ENCODE measurements at places on chromosomes 2 and 18.

- DNase-seq, result peak; percentile 17
These were observed at the start of gene THUMPD2 for GRCh38 chr2:39778775-39779340. Gene THUMPD2, minus strand, starts transcription at chr2:39779258. Its CDS starts 19 bp downstream, at chr2:39779239.

DNA sequence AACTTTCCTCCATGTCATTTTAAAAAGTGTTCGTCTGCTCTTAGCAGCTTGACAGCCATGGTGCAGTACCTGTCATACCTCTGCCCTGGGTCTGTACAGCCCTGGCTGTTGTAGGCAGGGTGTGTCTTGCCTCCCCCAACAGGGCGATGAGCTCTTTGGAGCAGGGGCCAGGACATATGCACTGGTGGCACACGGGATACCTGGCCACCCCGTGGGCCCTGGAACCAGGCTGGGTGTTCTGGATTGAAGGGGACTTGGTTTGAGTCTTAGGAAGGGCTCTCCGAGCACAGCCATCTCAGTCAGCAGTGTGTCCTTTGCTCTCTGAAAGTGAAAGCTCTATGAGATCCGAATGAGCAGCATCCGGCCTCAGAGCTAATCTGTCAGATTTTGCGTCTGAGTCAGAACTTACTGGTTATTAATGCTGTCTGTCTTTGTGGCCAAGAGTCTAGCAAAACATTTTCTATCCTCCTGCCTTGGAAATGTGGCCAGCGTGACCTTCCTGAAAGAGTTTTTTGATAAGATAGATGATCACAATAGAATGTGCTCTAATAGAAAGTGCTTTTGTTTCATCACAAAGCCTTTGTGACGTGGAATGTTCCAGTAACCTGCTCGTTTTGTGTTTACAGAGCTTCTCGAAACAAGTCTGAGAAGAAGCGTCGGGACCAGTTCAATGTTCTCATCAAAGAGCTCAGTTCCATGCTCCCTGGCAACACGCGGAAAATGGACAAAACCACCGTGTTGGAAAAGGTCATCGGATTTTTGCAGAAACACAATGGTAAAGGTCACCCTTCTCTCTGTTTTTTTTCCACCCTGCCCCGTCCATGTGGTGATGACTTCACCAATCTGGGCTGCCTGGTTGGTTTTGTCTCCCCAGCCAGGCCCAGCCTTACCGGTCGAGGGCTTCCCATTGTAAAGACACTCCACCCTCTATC lies 77.3 kb upstream of the RPL31 start:
- DNase-seq, result peak; percentile 52

DNA sequence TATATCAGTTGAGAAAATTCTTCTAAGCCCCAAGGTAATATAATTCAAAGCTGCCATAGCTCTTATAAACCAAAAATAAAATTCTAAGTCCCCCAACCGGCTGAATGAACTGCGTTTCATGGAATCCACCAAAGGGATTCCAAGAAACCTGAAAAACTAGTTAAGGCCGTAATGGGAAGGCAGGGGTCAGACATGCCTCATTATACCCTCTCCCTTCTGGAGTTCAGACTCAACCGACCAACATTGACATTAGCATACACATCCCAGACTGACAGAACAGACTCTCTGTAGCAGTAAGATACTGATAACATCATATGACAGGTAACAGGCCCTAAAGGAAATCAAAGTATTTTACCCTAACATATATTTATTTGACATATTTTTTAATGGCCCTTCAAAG lies 31.4 kb upstream of the PHLPP1 start:
- no peak for DNase-seq

- DNase-seq, result no peak
These were observed 169.4 kb downstream of the FSHR start for GRCh38 chr2:48984922-48985321.

- DNase-seq, result no peak
These were observed 213.4 kb downstream of the RND3 start for GRCh38 chr2:150274108-150274507.

DNA sequence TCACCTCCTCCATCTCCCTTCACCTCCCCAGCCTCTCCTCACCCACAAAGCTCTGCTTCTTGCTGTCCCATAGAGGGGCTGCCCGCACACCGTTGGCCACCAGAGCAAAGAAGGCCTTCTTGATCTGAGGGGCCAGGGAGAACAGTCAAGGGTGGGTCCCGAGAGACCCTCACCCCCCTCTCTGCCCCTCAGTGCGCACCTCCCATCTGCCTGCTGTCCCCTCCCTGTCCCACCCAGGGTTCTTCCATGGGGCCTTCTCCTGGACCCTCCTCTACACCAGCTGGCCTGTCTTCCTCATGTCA lies 3.2 kb downstream of the PRKAG3 start:
- DNase-seq, result no peak

DNA sequence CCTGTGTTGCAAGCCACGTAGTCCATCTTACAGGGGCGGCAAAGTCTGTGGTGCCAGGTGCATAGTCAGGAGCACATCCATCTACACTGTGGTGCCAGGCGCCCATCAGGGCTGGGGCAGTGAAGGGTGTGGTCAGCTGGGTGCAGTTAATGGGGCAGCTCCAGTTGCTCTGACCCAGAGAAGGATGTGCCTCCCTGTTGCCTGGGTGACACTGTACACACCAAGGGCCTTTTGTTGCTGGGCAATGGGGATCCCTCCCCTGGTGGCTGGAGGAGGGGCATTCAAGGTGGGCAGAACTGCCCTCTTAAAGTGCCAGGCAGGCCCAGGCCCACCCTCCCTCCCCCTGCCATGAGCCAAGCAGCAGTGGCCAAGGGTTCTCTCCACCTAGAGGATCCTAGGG lies 28.3 kb upstream of the IMP4 start:
- no peak for DNase-seq

GRCh38 chr2:104944495-104944894 lies 90.6 kb downstream of the POU3F3 start:
- DNase-seq, result no peak

- no peak for DNase-seq
These were observed 65.6 kb downstream of the ZFP36L2 start for GRCh38 chr2:43160778-43161177.

GRCh38 chr2:205768815-205769494 lies 86.7 kb downstream of the NRP2 start:
- DNase-seq, result peak; percentile 21

DNA sequence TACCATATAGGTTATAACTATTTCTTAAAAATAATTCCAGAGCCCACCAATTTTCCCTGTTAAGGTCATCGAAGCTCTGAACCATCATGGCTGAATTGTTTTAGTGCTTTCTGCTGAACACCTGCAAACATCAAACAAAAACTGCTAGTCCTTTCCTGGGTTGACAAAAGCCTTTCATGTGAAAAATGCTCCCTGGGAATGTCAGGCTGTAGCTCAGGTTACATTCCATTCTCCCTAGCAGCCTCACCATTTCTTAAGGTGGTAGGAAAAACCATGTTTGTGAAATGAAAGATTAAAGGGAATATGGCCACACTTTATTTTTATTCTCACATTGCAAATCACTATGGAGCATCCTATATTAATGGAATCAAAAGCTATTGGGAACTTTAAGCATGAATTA lies 5.7 kb downstream of the TCF4 start:
- DNase-seq, result no peak

- no peak for DNase-seq
These were observed 372.4 kb upstream of the SLC8A1 start for GRCh38 chr2:40824278-40824677.

DNA sequence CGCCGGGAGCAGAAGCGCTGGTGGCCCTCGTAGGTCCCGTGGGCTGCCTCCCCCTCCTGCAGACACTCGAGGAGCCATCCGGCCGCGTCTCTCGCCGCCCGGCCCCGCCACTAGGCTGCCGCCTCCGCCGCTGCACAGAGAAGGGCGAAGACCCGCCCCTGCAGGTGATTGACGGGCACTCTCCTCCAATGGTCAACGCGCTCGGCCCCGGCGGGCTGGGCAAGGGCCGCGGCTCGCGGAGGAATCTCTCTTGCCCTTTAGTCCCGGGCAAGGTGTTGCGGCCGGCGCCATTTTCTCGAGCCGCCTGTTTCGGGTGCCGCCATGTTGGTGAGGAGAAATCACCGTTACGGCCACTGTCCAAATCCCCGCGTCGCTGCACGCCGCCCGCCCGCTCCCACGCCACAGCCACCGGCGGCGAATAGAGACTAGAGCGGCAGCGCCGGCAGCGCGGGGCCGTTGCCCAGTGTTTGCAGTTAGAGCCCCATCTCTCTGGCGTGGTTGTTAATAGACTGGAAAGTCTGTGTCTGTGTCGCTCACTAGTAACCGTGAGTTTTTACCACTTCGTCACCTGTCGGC lies at the start of gene ZC3H6:
Gene ZC3H6, plus strand, starts transcription at position 287 of the 576 bp plus-strand sequence. CDS start 398 bp downstream, outside the sequence.
- peak; percentile 91 for DNase-seq

- peak; percentile 51 for DNase-seq
These were observed at the start of gene SH3BP4 for GRCh38 chr2:234951664-234952269. Gene SH3BP4, plus strand, starts transcription at chr2:234952017. Its CDS starts 82,986 bp downstream, at chr2:235035003.

DNA sequence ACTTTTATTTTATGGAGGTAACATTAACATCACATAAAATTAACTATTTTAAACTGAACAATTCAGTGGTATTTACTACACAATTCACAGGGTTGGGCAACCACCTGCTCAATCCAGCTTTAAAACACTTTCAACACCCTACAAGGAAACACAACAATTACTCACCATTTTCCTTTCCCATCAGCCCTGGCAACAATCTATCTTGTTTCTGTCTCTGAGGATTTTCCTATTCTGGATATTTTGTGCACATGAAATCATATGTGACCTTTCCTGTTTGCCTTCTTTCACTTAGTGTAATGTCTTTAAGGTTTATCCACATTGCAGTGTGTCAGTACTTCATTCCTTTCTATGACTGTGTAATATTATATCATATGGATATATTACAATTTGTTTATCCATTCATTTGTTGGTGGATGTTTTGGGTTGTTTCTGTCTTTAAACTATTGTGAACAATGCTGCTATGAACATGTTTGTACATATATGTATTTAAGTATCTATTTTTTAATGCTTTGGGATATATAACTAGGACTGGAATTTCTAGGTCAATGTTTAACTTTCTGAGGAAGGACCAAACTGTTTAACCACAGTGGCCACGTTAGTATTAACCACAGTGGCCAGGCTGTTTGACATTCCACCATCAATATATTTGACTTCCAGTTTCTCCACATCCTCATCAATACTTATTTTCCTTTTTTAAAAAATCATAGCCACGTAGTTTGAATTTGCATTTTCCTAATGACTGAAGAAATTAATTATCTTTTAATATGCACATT lies 72.4 kb upstream of the KIF5C start:
- DNase-seq, result peak; percentile 18

DNA sequence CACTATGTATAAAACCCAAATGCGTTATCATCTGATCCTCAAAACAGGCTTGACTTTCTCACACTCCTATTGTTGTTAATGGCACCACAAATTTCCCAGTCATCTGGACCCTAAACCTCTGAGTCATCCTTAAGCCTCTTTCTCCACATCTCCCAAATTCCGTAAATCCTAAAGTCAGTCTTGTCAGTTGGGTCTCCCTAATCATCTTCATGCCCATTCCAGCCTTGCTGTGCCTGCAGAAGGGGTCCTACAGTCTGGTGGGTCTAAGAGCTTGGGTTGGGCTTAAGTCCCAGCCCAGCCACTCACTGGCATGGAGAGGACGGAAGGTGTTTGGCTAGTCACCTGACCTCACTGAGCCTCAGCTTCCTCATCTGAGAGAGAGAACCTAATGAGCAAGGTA lies 265.1 kb upstream of the SIX3 start:
- no peak for DNase-seq

- DNase-seq, result no peak
These were observed 114.1 kb downstream of the RIF1 start for GRCh38 chr2:151523850-151524249.

- no peak for DNase-seq
These were observed 40.0 kb downstream of the STEAP3 start for GRCh38 chr2:119263656-119264055.

DNA sequence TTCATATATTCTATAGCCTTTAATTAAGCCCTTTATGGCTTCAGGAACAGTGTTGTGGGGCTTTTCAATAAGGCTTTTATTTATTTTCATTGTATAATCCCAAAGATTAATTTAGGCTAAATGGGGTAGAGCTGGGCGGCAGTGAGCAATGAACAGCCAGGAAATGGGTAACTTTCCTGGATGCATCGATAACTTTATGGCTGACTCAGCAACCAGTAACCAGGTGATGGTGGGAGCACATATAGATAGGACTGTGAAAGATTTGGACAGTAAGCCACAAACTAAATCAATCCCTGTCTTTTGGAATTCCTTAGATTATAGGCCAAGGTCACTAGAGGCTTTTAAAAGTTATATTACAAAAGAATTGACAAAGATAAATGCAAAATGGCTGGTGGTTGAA lies 1260.6 kb upstream of the CELF4 start:
- DNase-seq, result no peak

DNA sequence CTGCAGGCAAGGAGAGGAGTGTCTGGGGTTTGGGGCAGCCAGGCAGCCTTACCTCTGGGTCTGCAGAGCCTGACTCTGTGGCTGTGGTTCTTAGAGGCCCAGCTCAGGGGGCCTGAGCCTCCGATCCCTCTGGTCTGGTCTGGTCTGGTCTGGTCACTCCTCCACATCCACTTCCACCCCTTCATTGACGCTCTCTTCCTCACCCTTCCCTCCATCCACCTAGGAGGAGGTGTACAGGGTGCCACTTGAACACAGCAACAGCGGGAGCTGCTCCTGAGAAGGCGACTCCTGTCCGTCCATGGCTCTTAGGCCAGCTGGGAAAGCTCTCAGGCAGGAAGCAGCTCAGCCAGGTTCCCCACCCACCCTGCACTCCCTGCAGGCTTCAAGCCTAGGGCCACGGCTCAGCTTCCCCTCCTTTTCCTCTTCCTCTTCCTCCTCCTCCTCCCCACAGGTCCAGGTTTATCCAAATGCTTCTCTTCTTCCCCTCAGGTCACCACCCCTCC lies 16.9 kb downstream of the GPR55 start:
- DNase-seq, result no peak

DNA sequence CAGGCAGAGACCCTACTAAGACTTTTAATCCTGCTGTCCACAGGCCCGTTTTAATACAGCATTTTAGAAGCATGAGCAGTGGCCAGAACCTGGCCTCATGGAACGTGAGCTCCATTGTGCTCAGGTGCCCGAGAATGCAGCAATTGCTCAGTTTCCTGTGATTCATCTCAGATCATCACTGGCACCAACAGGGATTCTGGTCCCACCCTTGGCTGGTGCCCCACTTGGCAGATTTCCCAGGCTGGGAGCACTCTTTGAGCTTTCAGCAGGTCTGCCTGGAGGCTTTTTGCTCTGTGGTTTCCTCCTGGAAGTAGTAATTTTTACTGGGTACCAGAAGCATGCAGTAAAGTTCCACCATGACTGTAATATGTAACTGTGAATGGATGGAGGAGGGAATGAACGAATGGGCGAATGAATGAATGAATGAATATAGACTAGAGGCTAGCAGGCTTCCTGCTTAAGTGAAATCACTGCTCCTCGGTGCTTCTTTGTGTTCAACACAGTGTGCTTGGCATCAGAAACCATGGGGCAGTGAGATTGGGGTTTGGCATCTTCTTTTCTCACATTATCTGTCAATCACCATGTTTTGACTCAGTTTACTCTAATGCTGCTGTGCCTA lies 312.9 kb downstream of the PRKCE start:
- DNase-seq, result peak; percentile 92

- DNase-seq, result peak; percentile 81
These were observed 91.8 kb downstream of the ACVR1 start for GRCh38 chr2:157784169-157784822.

DNA sequence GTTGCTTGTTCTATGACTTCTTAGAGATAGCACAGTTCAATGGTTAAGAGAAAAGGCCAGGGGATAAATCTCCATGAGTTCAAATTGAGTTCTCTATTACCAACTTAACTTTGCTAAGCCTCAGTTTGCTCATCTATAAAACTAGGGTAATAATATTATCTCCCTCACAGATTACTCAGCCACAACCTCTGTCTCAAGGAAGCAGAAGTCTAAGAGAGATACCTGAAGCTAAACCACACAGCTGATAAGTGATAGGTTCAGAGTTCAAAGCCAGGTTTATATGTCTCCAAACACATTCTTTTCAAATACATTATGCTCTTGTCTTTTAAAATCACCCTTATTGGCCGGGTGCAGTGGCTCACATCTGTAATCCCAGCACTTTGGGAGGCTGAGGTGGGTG lies 287.7 kb downstream of the NBAS start:
- no peak for DNase-seq
